ENCODE measurements at places on chromosomes 16 and 17.

- DNase-seq = peak; percentile 96
These were observed at the start of gene ATP6V0C for GRCh38 chr16:2513405-2514332. Gene ATP6V0C (plus strand): TSS chr16:2513952. CDS start chr16:2514104, 152 bp downstream.

GRCh38 chr17:66904760-66905624 lies 59.5 kb upstream of the CACNG4 start:
- no peak for DNase-seq

- no peak for DNase-seq
These were observed 20.1 kb upstream of the DLX3 start for GRCh38 chr17:50015146-50015545.

- DNase-seq = no peak
These were observed 700 bp downstream of the CCDC43 start for GRCh38 chr17:44688675-44689476.

- peak; percentile 77 for DNase-seq
These were observed 20.1 kb downstream of the CD7 start for GRCh38 chr17:82297280-82297713.

- no peak for DNase-seq
These were observed 119.6 kb upstream of the ZNF750 start for GRCh38 chr17:82959242-82959930.

- no peak for DNase-seq
These were observed 5.9 kb downstream of the RHBDF1 start for GRCh38 chr16:66309-67182.

Measured in naive thymus-derived CD8-positive, alpha-beta T cell (primary cell).